ENCODE measurements at places on chromosomes 5 and 9.

GRCh38 chr9:83557317-83557716, 19.1 kb upstream of the FRMD3 start:
- DNase-seq, result no peak

DNA sequence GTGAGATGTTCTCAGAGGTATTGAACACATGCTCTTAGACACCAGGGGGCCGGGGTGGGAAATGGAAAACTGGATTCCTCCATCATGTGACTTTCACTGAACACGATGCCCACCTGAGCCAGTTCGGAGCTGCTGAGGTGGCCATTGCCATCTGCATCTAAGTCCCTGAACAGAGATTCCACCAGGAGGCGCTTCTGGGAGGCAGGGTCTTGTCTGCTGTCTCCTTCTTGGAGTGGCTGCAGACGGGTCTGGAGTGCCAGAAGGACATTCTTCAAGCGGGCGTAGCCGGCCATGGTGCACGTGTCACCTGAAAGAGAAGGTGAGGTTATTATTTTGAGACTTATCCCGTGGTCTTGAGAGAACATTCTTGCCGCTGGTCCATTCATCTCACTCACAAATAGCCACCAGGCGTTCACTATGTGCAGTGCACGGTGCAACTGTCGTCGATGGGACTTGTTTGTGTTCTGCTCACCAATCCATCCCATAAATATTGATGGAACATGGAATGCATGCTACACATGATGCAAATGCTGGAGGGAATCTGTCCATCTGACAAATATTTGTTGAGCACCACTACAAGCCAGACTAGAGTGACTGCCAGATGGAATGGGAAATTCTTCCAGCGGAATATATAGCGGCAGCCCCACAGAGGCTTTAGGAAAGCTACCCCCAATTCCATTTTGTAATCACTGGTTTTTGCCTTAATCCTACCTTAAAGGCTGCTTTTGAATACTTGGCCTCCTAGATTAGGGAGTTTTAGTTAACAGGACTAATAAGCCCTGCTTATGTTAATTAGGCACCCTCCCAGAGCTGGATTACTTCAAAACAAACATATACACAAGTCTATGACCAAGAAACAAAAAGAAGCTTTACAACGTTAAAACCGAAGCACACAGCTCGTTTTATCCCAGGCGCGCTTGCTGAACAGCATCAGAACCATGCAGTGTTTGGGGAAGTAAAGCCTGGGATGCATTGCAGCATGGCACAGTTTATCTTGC, 264.8 kb downstream of the HSPA4 start:
- DNase-seq, result no peak

GRCh38 chr9:92745881-92746280, 18.8 kb downstream of the BICD2 start:
- no peak for DNase-seq

DNA sequence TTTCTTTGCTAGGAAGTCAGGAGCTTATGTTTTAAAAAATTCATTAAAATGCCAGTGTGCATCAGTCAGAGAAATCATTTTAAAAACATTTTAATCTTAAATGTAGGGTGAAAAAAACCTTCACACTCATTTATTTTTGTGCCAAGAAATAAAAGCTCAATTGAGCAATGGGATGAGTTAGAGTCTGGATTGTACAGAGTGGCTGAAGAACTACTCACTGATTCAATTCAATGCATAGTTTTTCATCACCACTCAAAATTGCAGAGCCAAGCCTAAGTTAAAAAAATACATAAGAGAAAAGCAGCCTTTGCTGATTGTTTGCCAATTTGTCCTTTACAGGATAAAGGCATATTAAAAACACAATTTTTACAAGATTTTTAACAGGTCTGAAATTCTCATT, 168.2 kb upstream of the DMRTA1 start:
- DNase-seq, result no peak

- DNase-seq, result no peak
These were observed 347.3 kb downstream of the CDH12 start for GRCh38 chr5:22505891-22506290.

- DNase-seq, result no peak
These were observed 39.2 kb upstream of the ACO1 start for GRCh38 chr9:32345243-32345642.

Data from stimulated activated CD4-positive, alpha-beta T cell treated with anti-CD3 and anti-CD28 coated beads, Interleukin-4, amount 100 ng/mL, for 4 hours (primary cell).